ENCODE measurements at places on chromosomes 3 and 15.

- DNase-seq, result no peak
Measured at GRCh38 chr3:41327718-41328117, 128.4 kb downstream of the CTNNB1 start.

DNA sequence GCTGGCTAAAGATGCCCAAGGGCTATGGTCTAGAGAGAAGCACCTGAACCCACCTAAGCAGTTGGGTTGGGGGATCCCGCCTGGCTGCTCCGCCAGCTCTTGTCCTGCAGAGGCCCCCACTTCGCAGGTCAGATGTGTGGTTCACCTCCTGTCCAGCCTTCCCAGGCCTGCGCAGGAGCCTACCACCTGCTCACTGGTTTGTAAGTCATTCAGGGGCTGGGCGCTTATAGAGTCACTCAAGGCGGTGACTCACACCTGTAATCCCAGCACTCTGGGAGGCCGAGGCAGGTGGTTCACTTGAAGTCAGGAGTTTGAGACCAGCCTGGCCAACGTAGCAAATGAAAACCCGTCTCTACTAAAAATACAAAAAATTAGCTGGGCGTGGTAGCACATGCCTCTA is 3.9 kb upstream of the FURIN start:
- no peak for DNase-seq

GRCh38 chr3:71443332-71443731 is 140.2 kb downstream of the FOXP1 start:
- DNase-seq, result no peak

- no peak for DNase-seq
Measured at GRCh38 chr3:123817413-123817812, 66.7 kb downstream of the MYLK start.

DNA sequence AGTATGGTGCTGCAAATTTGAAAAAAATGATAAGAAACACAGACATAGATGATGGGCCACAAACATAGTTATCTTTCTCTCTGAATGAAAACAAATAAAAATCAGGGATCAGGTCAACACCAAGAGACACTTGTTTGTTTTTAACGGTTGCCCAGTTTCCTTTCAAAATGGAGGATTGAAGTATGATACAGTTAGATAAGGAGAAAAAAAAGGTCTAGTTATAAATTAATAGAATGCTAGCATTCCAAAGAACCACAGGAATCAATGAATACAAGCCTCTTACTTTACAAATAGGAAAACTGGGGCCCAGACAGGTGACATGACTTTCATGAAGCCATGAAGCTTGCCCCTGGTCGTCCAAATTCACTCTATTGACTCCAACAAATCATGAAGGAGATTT is 305.1 kb downstream of the ZNF621 start:
- peak; percentile 71 for DNase-seq

DNA sequence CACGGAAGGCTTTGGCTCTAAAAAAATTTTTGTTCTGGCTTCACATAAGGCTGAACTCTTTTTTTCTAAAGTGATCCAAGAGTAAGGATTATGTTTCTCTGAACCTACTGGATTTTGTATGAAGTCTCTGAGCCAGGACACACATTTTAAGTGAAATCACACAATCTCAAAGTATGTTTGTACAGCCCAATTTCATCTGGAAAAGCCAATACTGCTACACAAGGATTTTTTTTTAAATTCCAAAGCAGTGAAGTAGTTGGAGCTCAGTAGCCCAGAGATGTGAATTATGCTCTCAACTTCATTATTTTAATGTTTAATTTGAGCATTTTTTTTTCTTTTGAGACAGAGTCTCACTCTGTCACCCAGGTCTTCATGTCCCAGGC is 243.9 kb downstream of the FAM43A start:
- DNase-seq, result no peak

DNA sequence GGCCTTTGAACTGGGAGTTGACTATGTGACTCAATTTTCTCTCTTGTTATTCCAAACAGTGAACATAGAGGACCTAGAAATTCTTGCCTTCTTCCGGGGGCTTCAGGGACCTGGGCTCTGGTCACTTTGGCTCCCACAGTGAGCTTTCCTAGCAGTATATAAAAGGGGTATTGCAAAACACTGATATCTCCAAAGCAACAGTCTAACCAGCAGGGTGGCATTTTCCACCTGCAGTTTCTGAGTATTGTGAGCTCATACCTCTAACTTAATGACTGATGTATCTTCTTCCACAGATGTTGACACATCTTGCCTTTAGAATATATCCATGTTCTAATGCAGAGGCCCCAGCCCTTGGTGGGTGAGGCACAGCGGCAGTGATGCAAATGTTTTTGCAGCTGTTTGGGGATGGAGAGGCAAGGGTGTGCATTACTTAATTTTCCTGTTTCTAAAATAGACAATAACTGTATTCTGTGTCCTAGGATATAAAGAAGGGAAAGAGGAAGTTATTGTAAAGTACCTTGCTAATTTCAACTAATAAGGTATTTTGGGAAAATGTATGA is 45.7 kb upstream of the ADGRG7 start:
- no peak for DNase-seq

DNA sequence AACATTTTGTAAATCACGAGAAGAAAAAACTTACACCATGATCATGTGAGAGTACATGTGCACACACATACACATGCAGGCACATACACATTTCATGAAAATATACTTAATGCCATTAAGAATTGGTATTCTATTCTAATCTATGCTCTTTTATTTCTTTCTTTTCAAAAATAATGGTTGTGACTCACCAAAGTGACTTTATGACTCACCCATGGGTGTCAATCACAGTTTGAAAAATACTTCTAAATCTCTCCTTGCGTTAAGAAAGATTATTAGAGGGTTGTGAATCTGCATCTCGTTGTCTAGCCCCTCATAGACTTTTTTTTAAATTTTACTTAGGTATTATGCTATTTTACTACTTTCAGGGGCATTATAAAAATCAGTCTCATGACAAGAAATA is 254.2 kb downstream of the TUSC7 start:
- no peak for DNase-seq

GRCh38 chr3:126512026-126512425 is 5.5 kb downstream of the UROC1 start:
- no peak for DNase-seq

- DNase-seq, result no peak
Measured at GRCh38 chr15:71386448-71387236, 271.4 kb downstream of the THSD4 start.

- DNase-seq, result no peak
Measured at GRCh38 chr15:88842156-88842555, 38.9 kb downstream of the ACAN start.

DNA sequence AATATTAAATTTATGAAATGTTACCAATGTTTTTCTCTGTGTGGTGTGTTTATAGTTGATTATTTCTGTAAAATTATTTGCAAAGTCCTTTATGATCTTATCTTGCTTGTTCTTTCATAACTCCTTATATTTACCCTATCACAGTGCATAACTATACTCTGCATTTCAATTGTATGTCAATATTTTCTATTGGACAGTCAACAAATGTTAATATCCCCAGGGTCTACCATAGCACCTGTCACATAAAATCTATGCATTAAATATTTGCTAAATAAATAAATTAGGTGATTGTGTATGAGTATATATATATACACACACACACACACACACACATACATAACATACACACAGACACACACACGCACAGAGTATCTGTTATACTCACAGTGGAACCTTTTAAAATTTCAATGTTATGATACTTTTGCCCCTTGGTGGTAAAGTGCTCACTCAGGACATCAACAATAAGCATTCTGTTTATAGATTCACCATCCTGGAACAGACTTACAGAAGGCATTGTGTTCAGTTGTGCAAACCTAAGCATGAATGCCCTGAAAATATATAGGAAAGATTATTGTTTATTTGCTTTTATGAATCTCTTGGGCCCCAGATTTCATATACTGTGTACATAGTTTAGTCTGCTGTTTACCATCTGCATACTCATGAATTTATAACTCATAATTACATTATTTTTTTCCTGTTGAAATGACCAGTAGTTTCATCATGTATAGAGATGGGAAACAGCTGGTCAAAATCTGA is 443.7 kb downstream of the EPHA6 start:
- no peak for DNase-seq

- no peak for DNase-seq
Measured at GRCh38 chr15:69486481-69487110, 34.0 kb downstream of the RPLP1 start.

GRCh38 chr3:46946856-46947545 is 29.5 kb downstream of the CCDC12 start:
- DNase-seq, result peak; percentile 77

DNA sequence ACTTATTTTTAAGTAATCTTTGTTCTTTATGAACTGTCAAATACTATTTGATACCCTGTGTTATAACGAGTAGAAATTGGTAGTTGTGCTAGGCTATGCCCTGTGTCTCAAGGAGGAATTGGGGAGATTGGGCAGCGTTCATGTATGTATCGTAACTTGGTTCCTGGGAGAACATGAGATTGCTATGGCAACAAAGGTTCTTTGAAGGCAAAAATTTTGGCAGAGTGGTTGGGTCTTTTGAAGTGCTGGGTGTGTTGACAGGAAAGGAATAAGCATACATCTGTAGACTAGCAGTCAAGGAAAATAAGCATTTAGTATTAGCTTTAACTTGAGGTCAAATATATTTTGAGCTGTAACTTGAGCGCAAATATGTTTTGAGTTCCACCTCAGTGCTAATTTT is 45.3 kb downstream of the TCF12 start:
- DNase-seq, result no peak

DNA sequence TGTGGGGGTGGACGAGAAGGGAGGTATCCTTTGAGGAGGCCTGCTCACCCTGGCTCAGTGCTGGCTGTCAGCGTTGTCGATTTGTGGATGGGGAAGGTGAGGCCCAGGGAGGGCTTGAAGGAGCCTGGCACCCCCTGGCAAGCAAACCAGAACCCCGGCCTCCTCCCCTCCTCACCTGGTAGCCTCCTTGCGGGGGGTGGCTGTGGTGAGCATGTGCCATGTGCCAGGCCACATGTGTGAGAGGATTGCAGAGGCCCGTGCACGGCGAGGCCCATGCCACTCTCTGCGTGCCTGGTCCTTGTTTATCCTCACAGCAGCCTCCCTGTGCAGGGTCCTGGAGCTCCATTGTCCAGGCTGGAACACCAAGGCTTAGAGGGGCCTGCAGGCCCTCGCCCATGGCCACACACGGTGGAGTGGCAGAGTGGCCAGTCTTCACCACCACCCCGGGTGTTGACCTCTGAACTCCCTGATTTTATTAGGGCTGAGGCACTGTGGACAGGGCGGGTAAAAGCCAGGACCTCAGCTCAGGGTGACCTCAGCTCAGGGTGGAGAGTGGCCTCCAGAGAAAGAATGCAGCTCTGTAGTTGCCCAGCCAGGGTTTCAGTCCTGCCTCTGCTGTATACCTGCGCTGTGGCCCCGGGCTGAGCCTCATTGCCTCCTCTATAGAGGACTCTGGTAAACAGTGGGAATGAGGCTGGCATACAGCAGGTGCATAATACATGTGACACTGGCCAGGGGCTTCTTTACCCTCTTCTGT is 29.1 kb downstream of the HDAC11 start:
- DNase-seq, result no peak

DNA sequence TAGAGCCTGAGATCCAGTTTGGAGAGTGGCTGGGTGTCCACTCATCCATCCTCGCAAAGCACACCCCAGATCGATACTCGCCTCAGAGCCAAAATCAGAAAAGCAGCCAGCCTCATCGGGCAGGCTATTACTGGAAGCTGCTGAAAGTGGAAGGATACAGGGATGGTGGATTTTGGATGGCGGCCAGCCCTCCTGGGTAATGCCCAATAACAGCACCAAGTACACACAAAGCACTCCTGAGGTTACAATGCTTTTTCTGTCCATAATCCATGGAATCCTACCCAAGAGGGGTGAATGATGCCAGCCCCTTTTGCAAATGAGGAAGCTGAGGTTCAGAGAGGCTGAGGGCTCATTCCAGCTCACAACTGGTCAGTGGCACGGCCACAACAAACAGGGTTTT is 93.1 kb upstream of the SLC6A11 start:
- no peak for DNase-seq

DNA sequence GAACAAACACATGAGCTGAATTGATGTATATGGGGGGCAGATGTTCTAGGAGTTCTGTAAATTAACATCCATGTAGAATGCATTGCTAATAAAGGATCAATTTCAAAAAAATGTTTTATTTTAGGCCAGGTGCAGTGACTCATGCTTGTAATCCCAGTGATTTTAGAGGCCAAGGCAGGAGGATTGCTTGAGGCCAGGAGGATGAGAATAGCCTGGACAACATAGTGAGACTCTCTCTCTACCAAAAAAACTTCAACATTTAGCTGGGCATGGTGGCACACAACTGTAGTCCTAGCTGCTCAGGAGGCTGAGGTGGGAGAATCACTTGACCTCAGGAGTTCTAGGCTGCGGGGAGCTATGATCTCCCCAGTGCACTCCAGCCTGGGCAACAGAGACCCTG is 6.5 kb upstream of the NUP210 start:
- no peak for DNase-seq

GRCh38 chr3:107346564-107346963 is 30.7 kb upstream of the CCDC54 start:
- no peak for DNase-seq

DNA sequence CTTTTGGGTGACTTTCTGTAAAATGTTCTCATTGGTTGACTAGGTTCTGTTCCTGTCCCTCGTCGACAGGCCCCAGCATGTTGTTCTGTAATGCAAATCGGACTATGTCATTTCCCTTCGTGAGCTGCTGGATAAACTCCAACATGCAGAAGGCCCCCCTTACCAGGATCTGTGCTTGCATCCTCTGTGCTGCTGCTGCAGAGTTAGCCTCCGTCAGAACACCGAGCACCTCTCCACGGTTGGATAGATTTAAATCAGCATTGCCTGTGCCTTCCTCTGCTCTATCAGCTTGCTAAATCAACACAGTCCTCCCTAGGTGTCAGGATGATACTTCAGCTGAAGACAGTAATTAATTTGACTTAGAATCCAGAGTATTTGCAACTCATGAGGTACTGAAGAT is 12.7 kb upstream of the MINDY4B start:
- DNase-seq, result no peak
